ENCODE measurements at places on chromosomes 3 and 15.

- DNase-seq, result no peak
Observed at GRCh38 chr15:54250326-54250725, 272.1 kb downstream of the UNC13C start.

- no peak for DNase-seq
Observed at GRCh38 chr15:89114990-89115389, 26.7 kb downstream of the ABHD2 start.

GRCh38 chr15:34070003-34070402, 31.0 kb upstream of the AVEN start:
- DNase-seq, result no peak

GRCh38 chr15:88647351-88648105, 8.7 kb downstream of the ISG20 start:
- DNase-seq, result no peak

DNA sequence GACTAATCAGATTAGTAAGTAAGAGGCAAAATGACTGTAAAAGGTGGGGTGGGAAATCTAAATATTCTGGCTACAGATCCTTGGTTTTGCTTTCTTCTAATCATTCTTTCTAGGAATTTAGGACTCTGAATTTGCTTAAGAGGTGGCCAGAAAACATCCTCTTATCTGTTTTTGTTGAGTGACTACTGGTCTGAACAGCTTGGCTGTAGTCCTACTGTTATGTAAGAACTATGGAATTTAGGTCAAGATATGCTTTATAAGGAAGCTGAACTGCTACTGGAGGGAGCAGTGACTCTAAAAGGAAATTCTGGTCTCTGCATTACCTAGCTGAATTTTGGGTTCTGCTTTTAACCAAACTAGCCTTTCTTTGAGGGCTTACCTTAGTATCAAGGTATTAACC, 33.5 kb upstream of the CSPG5 start:
- DNase-seq, result no peak

- no peak for DNase-seq
Observed at GRCh38 chr3:62416144-62416543, 42.8 kb upstream of the FEZF2 start.
